ENCODE measurements at places on chromosomes 7 and 10.

DNA sequence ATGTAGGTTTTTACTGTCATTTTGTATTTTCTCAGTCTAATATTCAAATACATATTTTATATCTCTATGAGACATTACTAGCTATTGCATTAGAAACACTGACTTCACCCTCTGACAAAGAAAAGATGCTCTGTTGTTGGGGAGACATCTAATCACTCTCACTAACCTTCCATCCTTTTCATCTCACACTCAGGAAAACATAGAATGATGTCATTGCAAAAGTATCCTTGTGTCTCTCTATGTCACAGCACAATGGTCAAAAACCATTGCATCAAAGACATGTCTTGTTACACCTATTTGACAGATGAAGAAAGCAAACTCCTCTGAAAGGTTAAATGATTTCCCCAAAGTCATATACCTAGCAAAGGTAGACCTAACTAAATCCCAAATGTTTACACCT, 231.3 kb upstream of the PTN start:
- DNase-seq = no peak

DNA sequence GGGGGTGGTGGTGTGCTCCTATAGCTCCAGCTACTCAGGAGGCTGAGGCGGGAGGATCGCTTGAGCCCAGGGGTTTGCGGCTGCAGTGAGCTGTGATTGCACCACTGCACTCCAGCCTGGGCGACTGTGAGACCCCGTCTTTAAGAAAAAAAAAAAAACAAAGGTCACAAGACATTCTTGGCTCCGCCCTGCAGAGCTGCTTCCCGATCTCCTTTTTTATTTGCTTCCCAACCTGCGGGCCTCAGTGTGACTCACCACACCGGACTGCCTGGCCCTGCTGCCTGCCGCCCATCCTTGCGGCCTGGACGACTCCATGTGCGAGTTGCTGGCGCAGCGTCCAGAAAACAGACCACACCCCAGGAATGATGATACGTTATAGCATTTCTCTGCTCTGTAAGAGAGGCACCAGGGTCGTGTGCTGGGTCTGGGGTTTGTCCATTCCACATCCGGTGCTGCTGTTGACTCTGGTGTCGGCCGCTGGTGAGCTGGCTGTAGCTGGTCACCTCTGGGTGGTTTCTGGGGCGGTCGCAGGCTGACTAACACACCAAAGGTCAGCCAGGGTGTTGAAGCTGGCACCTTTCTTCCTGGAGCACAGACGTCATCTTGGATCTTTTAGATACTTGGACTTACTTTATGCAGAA, 123.6 kb downstream of the TCF7L2 start:
- no peak for DNase-seq

DNA sequence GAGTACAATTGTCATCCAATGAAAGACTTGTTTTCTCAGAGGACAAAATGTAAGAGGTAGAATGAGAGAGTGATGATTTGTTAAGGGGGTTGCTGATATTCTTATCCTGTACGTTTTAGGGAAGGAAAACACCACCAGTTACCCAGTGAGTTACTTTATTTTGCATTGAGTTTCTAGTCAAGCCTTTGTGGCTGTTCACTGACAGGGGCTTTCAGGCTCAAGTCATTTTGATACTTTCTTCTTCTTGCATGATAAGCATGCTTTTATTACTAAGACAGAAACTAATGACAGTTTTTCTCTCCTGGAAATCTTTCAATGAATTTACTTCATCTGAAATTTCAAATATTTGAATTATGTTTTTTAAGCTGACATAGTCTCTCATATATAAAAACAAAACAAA, 710.2 kb upstream of the POM121L12 start:
- no peak for DNase-seq

DNA sequence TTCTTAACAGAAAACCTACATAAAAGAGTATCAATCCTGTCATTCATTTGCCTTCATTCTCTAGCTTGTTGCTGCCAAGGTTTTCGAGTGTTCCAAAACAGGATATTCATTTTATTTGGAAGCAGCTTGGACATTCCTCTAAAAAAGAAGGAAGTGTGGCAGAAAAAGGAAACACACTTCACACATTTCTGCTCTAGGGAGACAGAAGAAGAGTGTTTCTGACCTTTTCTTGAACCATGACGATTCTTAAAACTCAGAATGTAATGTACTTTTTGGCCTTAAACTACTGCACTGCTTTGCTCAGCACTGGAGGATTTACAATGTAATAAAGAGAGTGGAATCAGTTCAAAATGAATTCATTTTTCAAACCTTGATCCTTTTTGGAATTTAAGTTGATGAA, 81.3 kb downstream of the SEMA3A start:
- DNase-seq = no peak

- no peak for DNase-seq
These were observed 6.3 kb downstream of the RAPGEF5 start for GRCh38 chr7:22350466-22351328.

DNA sequence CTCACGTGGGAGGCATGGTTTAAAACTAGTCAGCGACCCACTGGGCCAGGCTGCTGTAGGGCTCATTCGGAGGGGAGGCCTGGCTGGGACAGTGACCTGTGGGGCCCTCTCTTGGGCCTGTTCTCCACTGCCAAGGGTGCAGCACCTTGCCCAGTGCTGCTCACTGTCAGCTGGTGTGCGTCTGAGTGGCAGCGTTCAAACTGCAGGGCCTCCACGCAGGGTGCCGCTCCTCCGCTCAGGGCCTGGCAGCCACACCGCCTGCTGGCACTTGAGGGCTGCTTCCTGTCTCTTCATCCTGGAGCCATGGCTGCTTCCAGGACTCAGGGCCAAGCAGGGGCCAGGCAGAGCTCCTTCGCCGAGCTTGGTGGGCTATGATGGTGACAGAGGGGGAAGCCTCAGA, 18.3 kb downstream of the ADAMTS14 start:
- DNase-seq = no peak

GRCh38 chr7:74290553-74290950, 1.3 kb downstream of the CLIP2 start:
- no peak for DNase-seq

GRCh38 chr10:79347894-79348639, 798 bp downstream of the PPIF start:
- DNase-seq = no peak

DNA sequence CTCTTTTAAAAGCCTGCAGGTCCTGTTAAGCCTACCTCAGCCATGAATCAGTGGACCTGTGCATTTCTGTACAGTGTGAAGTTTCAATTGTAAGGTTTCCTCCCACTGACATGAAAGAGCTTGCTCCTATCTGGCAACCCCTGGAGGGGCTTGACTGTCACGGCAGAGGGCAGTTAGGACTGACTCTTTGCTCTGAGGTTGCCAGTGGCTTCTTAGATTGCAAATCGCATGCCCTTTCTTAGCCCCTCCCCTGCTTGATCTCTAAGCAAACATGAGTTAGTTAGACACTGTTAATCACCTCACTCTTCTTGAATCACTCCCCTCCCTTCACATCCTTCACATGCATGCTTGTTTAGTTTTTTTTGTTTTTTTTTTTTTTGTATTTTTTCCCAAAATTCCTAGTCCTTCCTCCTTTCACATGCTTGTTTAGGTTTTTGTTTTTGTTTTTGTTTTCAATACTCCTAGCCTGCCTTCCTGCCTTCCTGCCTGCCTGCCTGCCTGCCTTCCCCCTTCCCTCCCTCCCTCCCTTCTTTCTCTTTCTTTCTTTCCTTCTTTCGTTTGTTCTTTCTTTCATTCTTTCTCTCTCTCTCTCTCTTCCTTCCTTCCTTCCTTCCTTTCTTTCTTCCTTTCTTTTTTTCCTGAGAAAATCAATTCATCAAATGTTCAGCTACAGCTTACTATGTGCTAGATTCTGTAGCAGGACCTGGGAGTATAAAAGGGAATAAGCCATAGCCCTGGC, 6.0 kb upstream of the HIPK2 start:
- DNase-seq = no peak

GRCh38 chr10:778626-779330, 89.3 kb upstream of the DIP2C start:
- no peak for DNase-seq

- DNase-seq = no peak
These were observed 80.3 kb upstream of the CREB5 start for GRCh38 chr7:28332046-28332445.

DNA sequence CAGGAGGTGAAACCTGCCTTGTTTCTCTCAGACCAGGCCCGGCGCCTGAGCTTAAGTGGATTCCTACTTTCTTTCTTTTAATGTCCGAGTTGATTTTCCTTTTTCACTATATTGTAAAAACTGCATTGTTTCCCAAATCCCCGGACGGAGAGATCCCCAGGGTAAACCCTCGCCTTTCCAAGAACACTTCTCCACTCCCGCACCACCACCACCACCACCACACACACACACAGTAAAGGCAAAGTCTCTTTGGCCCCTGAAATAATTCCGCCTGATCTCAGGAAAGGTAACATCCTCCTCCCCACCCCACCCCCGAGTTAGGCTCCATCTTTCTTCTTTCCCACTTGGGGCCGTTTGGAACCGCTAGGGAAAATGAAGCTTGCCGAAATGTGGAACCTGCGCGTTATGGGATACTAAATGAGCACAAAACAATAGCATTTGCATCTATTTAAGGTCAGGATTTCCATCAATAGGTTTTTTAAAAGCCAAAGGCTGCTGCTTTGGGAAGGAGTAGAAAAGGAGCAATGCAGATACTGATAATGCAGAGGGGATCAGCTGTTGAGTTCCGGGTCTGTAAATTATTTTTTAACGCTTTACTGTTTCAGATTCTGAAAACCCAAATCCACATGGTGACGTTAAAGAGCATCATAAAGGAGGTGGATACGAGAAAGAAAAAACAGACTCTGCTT, 2.5 kb downstream of the HPSE2 start:
- no peak for DNase-seq

GRCh38 chr10:71693377-71693776, 26.2 kb downstream of the C10orf105 start:
- no peak for DNase-seq

DNA sequence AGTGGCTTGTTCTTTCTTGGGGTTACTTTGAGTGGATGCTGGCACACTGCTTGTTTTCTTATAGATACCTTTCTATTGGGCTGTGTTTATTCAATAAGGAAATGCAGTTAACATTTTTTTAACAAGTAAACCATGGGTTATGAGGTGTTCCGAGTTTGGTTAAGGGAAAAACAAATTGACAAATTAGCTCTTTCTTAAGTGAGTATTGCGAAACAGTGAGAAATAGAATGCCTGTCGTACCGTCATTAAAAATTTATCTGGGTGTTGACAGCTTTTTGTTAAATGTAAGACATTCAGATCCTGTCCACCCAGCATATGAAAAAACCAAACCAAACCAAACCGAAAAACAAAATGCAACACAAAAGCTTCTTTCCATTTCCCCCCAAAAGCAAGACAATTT, 6.2 kb downstream of the CUX1 start:
- DNase-seq = no peak

DNA sequence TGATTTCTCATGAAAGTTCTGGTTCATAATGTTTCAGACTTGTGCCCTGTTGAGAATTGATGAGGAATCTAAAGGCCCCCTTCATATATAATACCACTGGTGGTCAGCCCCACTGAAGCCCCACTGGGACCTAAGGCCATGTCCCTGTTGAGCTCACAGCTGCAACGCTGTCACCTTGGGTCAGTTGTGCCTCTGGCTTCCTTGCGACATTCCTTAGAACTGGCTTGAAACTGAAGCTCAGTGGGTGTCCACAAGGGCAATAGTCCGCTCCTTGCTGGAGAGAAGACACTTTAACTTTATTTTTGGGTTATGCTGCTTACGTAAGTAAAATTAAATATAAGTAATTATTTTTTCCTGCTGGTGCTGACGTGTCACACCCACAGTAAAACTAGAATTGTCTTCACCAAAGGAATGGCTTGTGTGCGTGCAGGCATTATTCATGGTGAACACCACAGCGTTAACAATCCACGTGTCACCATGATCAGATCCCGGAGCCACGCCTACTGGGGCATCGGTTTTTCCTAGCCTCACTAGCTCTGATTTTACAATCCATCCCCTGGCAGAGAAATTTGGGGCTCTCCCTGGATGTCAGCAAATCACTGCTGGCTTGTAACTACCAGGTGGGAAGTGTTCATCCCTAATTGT, 66.5 kb downstream of the BICC1 start:
- DNase-seq = no peak

- DNase-seq = no peak
These were observed 103.1 kb downstream of the ZNF467 start for GRCh38 chr7:149670288-149670687.

GRCh38 chr10:60048091-60048501, 141.7 kb upstream of the CCDC6 start:
- DNase-seq = no peak

DNA sequence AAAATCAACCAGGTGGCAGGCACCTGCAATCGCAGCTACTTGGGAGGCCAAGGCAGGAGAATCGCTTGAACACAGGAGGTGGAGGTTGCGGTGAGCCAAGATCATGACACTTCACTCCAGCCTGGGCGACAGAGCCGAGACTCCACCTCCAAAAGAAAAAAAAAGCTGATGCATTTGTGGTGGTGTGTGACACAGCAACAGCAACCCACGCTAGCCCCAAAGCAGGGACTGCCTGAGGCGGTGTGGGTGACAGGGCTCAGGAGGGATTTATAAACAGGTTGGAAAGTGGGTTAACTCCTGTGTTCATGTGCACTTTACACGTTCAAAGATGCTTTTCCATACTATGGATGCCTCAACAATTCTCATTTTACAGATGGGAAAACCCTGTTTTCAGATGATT, 395.9 kb upstream of the PODXL start:
- no peak for DNase-seq

DNA sequence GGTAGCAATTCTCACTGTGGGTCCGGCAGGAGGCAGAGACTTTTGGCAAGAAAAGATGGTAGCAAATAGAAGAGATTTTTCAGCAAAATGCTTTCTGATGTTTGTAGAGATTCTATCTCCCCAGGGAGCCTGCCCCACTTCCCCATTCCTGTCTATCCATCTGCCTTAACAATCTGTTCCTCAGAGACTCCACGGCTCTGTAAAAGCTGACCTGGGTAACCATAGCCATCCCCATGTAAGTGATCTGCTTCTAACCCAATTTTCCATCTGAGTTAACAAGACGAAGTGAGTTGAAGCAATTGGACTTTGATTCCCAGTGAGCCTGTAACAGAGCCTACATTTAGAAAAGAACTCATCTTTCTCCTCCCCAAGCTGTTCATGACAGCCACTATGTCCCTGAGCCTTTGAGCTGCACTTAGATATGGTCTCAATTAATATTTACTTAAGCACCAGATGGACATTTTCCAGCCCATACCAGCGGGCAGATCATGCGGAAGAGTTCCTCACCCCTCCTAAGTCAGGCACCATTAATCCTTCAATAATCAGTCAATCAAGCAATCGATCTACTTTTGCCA, 896.1 kb downstream of the CCSER2 start:
- DNase-seq = no peak
